ENCODE measurements at places on chromosomes 16 and 17.

GRCh38 chr17:48483471-48484131, 47.2 kb downstream of the HOXB1 start:
- DNase-seq, result peak; percentile 50

DNA sequence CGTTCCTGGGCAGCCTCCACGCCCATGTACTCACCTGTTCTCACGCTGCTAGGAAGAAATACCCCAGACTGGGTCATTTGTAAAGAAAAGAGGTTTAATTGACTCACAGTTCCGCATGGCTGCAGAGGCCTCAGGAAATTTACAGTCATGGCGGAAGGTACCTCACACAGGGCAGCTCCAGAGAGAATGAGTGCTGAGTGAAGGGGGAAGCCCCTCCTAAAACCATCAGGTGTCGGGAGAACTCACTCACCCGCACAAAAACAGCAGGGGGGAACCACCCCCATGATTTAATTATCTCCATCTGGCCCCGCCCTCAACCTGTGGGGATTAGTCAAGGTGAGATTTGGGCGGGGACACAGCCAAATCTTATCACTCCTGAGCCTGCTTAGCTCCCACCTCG, 18.2 kb downstream of the RAB40C start:
- DNase-seq, result peak; percentile 68

DNA sequence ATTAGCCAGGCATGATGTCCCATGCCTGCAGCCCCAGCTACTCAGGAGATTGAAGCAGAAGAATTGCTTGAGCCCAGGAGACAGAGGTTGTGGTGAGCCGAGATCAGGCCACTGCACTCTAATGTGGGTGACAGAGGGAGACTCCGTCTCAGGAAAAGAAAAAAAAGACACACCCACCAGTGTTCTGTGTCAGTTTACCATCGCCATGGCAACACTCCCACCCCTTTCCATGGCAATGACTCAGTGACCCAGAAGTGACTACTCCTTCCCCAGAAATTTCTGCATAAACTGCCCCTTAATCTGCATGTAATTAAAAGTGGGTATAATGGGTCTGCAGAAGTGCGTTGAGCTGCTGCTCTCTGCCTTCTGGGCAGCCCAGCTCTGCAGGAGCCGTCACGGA, 4.0 kb upstream of the ZC3H18 start:
- DNase-seq, result peak; percentile 88

DNA sequence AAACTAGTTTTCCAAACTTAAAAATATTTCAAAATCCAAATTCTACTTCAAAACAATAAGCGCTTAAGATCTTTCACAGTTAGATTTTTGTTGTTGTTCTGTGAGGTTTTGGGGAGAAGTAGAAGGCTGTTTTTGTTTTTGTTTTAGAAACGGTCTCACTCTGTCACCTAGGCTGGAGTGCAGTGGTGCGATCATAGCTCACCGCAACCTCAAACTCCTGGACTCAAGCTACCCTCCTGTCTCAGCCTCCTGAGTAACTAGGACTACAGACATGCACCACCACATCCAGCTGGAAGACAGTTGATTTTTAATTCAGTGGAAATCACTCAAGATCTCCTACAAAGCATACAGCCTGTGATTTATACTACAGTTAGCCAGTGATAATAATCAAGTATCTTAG, 2.7 kb downstream of the SHCBP1 start:
- DNase-seq, result no peak

GRCh38 chr16:77869997-77870813, 81.8 kb downstream of the VAT1L start:
- no peak for DNase-seq

DNA sequence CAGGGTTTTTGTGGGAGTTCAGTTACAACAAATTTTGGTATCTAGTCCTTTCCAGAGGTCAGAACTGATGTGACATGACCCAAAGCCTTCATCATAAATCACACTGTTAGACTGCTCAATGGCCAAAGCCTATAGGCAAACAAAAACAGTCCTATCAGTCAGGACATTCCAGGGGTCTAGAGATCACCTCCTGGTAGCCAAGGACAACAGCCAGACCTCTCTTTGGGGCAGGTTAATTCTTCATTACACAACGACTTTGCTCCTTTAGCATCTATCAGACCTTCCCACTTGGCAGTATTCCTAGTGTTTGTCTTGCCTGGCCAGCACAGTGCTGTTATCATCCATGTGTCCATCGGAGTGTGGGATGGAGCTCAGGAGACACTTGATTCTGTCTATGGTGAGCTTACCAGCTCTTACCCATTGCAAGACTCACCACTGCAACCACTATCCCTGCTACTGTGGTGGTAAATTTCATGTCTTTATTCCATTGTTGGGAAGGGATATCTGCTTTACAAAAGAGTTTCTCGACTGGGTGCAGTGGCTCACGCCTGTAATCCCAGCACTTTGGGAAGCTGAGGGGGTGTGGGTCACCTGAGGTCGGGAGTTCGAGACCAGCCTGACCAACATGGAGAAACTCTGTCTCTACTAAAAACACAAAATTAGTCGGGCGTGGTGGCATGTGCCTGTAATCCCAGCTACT, 95.5 kb upstream of the DHX40 start:
- DNase-seq, result no peak

DNA sequence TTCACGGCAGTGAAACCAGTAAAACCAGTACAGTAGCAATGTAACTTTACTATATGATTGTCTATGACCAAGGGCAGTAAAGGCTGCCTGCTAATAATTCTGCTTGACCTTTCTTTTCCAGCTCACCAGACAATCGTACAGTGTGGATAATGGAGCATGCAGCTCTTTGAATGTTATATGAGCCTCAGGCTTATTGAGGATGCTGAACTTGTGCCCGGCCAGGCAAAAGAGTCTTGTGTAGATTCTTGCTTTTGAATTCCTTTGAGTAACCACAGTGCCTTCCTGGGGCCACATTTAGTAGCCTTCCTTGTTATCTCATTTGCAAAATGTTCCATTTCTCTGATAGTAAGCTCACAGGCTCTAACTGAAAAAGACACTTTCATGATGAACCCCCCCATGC, 131.8 kb downstream of the CDH11 start:
- no peak for DNase-seq

GRCh38 chr16:1830213-1830612, 3.2 kb downstream of the FAHD1 start:
- no peak for DNase-seq

GRCh38 chr17:17456251-17456650, 20.5 kb upstream of the MED9 start:
- no peak for DNase-seq

GRCh38 chr17:20063665-20064648, 54.8 kb downstream of the SPECC1 start:
- DNase-seq, result peak; percentile 61

GRCh38 chr17:60525328-60525684, 736 bp downstream of the APPBP2 start:
- DNase-seq, result no peak

GRCh38 chr17:51595826-51596398, 335.6 kb downstream of the UTP18 start:
- no peak for DNase-seq

GRCh38 chr17:81511554-81511803, 1.1 kb downstream of the ACTG1 start:
- DNase-seq, result peak; percentile 48

DNA sequence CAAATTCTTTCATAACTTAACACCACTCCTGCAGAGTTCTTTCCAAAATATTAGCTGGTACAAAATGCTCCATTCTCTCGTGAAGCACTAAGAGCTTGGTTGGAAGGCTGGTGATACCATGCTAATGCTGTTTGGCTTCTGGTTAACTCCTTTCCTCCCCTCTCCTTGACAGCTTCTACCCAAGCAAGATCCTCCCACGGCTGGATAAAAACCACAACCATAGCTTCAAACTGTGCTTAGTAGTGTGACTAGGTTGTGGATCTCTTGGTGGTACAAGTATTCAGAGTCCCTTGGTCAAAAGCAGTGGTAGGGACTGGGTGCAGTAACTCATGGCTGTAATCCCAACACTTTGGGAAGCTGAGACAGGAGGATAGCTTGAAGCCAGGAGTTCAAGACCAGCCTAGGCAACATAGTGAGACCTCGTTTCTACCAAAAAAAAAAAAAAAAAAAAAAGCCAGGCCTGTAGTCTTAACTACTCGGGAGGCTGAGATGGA, 2.3 kb downstream of the PHAF1 start:
- no peak for DNase-seq

DNA sequence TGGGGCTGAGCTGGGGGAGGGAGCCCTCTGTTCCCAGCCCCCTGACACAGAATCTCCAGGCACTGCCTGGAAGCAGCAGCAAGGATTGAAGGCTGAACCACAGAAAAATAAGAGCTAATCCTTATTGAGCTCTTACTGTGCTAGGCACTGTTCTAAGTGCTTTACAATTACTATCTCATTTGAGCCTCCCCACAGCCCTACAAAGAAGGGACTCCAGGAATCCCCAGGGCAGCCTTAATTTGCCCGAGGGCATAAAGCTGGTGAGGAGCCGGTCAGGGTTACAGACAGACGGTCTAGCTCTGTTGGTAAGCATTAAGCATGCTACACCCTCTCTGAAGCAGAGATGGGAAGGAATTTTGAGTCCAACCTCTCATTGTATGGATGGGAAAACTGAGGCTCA, 7.0 kb downstream of the SAMD14 start:
- no peak for DNase-seq

DNA sequence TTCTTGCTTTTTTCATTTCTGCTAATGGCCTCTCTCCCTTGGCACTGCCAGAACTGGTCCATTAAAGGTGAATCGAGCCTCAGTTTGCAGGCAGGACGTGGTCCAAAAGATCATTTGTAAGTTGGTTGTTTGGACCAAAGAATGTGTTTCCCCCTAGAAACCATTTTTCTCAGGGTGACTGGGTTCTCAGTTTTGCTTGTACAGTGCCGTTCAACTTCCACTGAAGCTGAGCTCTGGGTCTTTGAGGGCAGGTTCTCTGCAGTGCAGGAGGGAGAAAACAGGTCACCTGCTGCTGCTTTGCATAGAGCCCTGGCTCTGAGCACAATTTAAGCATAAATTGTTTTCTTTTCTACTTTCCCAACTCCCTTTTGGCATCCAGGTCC, 9.0 kb upstream of the AMZ2 start:
- no peak for DNase-seq

DNA sequence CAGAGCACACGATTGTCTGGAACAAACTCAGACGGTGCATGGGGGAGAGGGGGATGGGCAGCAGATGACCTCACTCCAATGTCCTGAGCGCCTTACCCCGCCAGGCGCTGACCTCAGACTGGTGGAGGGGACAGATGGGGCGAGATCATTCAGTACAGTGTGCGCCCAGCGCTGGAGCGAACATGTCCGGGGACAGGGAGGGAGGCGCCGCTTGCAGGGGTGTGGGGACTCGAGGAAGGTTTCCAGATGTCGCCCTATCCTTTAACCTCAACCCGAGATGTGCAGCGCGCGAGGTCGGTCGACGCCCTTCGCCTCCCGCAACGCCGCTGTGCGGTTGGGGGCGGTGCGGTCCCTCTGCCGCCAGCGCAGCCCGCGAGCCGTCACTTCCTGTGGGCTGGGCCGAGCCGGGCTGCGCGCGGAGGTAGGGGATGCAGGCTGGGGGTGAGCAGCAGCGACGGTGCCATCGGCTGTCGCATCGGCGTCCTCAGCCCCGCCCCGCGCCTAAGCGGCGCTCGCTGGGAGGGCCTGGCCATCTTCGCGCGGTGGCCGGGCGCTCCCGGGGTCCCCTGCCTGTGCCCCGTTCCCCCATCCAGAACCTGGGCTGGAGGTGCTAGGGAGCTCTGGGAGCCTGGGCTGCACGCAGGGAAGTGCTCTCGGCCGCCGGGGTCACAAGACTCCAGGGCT, 5.3 kb upstream of the CDR2L start:
- peak; percentile 86 for DNase-seq

GRCh38 chr17:16251556-16251955, 34.5 kb downstream of the PIGL start:
- DNase-seq, result no peak

- no peak for DNase-seq
Measured at GRCh38 chr17:27985736-27986399, 56.6 kb upstream of the NLK start.

DNA sequence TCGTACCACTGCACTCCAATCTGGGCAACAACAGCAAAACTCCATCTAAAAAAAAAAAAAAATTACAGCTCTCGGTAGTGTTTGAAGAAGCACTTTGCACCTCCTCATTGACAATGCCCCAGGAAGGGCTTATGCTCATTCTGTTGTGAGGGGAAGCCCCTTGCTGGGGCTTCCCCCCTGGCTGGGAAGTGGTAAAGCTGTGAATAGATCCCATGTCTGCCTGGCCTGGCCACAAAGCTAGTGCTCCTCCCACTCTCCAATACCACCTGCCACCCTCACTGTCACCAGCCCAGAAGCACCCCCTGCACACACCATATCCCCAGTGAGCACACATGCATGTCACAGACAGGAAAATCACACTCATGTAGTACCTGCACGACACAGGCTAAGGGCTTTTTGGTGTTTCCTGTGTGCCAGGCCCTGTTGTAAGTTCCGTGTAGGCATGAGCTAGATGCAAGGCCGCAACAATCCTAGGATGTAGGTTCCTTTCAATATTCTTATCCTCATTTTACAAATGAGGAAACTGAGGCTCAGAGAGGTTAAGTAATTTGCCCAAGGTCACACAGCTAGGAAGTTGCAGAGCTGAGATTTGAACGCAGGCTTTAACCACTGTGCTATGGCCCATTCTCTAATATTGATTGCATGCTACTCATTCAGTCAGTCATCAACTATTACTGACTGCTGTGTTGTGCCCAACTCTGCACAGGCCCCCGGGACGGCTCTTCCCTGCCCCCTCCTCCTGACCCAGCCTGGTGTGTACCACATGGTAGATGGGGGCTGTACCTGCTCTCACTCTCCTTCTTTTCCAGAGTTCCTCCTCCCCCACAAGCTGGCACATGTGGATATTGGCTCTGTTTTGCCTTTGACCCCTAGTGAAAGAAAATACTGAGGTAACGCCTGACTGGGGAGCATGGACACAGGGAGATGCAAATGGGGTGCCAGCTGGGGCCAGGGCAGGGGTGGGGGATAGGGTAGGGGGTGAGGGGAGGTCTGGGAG, 11.9 kb upstream of the COL1A1 start:
- peak; percentile 63 for DNase-seq

DNA sequence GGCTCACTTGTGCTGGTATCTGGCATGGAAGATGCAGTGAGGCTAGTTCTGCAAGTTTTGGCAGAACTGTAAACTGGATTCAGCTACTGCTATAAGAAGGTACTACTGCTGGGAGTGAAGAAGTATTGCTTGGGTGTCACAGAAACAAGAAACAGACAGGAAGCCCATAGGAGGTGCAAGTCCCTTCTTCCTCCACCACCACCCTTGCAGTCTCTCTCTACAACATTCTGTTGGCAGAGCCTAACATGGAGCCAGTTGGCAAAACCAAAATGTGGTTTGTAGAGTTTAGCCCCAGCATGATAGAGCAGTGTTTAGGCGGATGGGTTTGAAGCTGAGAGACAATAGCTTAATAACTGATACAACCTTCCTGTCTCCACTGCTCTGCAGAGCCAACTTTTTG, 72.6 kb downstream of the NLK start:
- no peak for DNase-seq

DNA sequence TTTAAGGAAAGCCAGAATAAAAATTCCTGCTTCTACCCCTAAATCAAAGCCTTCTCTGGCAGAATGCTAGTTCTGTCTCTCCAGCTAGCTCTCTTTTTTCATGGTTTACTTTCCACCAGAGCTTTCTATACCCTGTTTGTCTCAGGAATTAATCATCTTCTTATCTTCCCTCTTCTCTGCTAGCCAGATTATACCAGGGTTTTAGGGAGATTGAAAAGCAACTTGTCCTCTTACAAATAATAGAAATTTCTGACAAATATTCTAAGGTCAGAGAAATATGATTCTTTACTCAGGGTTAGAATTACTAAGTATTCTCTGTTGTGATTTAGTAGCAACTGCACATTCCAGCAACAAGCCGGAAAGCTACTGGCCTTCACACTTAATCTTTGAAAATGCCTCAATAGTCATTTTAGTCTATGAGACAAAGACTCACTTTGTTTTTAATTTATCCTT, 166.4 kb downstream of the TANC2 start:
- DNase-seq, result no peak

All from activated T-cell treated with anti-CD3 and anti-CD28 coated beads, Interleukin-2, amount 50 U/mL, for 48 hours (primary cell).